Heart left ventricle (tissue), 16 donors: ENCODE measurements at places on chromosomes 2 and 18. TPM values are rescaled to one million over a fixed set of nuclear protein-coding genes. Genes with fewer than 3 reads are reported as not detected.

DNA sequence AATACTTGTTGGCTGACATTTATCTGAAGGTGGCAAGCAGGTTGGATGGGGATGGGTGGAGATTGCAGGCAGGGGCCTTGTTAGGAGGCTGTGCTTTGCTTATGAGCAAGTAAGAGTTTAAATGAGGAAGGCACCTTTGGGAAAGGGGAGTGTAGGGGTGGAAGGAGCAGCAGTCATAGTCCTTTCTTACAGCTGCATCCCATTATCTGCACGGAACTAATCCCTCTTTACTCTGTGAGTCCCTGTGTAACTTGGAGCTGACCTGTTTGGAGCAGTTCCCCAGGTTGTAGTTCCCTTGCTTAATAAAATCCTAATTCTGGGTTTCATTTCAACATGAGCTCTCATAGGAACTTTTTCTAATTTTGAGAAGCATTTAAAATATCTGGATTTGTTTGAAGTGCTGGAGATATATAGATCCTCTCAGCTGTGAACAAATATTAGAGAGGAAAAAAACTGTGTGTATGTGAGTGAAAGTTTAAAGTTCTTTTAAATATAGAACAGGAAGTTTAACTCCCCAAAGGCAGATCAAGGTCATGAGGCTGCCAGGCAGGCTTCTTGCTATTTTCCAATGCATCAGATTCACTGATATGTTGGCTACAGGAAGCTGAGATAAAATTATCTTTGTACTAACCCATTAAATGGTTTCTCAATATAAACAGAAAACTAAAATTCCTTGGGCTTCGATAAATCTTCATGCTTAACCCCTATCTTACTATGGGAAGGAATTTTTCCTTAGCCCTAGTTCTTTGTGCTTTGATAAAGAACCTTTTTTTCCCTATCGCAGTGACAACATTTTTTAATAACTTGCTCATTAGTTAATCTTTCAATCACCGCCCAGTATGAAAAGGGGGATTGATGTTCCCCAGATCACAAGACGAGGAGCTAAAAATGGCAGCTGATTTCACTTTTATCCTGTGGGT, 104.6 kb upstream of the EML6 start:
- DNase-seq = no peak

DNA sequence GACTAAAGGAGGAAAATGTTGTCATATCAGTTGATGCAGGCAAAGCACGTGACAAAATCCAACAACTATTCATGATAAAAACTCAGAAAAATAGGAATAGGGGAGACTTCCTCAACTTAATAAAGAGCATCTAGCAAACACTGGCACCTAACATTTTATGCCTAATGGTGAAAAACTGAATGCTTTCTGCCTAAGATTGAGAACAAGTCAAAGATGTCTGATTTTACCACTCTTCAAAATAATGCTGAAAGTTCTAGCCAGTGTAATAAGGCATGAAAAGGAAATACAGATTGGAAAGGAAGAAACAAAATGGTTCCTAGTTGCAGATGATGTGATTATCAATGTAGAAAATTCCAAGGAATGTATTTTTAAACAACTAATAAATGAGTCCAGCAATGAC, 58.4 kb downstream of the SMAD4 start:
- no peak for DNase-seq

The HRH4 gene
- not detected for total RNA-seq

The BMP10 gene
- 0.49 TPM for total RNA-seq

The GAD1 gene
- total RNA-seq = not detected

GRCh38 chr2:120473522-120474271, 127.8 kb downstream of the INHBB start:
- no peak for DNase-seq

- no peak for DNase-seq
Measured at GRCh38 chr2:122206101-122206500, 450.6 kb downstream of the TSN start.

DNA sequence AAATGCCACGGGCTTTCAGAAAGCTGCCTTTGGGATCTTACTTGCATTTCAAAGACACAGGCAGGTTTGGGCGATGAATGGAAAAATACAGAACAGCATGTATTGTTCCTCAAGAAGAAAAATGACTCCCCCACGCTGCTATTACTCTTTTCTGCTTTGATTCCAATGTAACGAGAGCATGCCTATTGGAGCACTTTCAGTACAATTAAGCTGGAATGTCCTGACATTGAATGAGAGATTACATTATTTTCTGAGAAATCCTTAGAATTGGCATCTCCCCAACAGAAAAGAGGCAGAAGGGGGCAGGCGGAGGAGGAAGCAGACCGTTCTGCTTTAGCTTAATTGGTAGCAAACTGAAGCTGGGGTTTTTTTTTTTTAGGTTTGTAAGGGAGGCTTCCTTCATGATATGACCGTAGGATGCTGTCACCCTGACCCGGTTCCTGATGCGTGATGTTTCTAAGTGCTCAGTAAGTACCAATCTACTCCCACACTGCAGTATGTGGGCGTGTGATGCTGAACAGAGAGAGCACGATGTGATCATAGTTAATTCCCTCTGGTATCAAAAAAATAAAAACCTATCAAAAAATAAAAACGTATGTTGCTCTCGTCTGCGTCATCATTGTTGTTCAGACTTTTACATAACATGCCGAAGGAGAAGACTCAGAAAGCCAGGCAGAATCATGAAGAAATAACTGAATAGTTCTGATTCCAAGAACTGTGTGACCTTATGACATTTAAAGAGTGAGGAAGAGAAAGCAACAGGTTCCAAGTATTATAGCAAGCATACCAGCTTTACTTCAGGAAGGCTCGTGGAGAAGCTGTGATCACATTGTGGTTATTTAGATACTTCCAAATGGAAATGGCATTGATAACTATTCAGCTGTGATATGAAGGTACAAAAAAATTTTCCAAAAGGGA, 40.5 kb downstream of the LONRF2 start:
- no peak for DNase-seq

DNA sequence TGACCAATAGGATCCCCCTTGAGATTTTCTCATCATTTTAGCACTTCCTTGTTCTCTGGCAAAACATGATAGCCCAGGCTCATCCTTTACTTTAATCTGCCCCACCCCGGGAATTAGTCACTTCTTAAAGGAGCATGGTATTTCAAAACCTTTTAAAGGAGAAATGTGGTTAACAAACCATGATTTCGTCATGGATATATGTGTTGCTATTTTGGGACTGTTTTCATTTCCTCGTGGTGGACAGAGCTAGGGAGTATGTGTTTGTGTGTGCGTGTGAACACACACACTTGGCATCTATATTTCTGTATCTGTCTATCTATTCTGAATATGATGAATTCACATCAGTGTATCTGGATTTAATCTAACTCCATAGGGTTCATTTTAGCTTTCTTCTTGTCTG, 128.1 kb downstream of the BIRC6 start:
- no peak for DNase-seq

The SERPINB13 gene
- total RNA-seq = not detected

DNA sequence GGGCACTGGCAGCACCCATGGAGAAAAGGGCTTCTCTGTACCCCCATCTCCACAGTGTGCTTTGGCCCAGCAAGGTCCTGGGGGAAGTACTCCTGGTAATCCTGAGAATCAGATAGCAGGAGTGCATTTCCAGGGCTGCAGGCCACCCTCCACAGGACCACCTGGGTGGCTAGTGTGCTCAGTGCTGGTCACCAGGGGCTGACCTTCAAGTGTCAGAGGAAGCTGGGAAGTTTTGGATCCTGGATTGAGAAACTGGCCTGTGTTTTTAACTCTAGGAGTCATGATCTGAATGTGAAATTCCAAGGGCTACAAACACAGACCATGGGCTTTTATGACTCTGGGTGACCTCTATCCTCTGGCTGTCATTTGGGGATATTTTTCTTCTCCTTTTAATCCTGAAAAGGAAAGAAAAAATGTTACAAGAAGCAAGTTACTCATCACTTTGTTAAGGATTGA, 9.3 kb downstream of the RHOB start:
- DNase-seq = no peak

GRCh38 chr2:109214651-109215371, 85.8 kb downstream of the SH3RF3 start:
- no peak for DNase-seq

- no peak for DNase-seq
Measured at GRCh38 chr2:241987726-241988125, 118.2 kb downstream of the RTP5 start.

DNA sequence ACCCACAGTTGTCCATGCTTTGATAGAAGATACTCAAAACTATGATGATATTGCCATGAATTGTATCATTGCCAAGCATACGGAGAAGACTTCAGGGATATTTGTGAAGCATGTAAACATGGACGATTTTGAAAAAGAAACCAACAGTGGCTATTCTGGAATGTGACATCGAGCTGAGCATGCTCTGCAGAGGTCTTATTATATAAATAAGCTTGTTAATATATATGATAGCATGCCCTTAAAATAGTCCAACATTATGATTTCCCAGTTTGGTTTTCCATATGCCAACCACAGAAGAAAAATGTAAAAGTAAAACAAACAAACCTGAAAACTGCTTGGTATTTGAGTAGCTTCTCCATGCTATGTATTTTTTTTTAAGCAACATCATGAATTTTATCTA, 159.1 kb downstream of the LNPK start:
- no peak for DNase-seq

The CCDC88A gene
- total RNA-seq = 32.5 TPM

The HOXD4 gene
- 0.96 TPM for total RNA-seq

- DNase-seq = no peak
Measured at GRCh38 chr2:12720754-12721378, 4.1 kb downstream of the TRIB2 start.

The COLEC11 gene
- 2.5 TPM for total RNA-seq

The FKBP1B gene
- total RNA-seq = 5.5 TPM
